ENCODE measurements at places on chromosomes 3 and 15. TPM values are rescaled to one million over a fixed set of nuclear protein-coding genes. Genes with fewer than 3 reads are reported as not detected.

PLA2G4F gene
- total RNA-seq: 0.27 TPM

RPP14 gene
- 5.0 TPM for total RNA-seq

UQCC5 gene
- total RNA-seq: 0.95 TPM

PRKCI gene
- total RNA-seq: 22.5 TPM

All from thoracic aorta (tissue), 2 donors.